ENCODE measurements at places on chromosomes 7 and 10.

GRCh38 chr10:61751599-61751998 lies 88.9 kb downstream of the CABCOCO1 start:
- DNase-seq, result no peak

DNA sequence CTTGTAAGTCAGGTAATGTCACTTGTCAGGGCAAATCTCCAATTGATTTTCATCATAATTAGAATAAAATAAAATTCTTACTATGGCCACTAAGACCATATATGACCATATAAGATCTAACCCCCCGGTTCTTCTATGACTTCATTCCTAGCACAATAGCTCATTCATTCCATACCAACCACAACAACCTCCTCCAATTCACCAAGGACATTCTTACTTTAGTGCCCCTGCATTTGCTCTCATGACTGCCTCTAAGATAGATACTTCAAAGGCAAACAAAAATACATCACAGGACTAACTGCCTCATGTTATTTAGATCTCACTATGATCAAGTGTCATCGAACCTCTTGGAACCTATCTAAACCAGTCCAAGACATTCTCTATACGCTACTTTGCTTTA lies 90.8 kb downstream of the SNX13 start:
- no peak for DNase-seq

DNA sequence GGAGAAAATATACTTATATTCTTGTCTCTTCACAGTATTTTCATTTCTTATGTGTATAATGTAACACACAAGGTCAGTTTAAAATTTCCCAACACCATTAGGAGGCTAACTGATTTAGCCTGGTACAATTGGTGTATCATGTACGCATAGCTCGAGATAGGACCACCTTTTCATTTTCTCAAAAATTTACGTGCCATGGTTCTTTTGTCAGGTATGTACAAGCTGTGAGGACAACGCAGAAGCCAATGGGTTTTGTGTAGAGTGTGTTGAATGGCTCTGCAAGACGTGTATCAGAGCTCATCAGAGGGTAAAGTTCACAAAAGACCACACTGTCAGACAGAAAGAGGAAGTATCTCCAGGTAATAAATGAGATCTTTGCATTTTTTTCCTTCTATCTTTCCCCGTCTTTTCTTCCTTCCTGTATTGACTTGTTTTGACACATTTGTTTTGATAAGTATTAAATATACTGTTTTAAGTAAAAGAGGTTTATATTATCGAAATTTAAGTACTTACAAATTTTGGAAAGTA lies 55.0 kb downstream of the TRIM24 start:
- DNase-seq, result no peak

GRCh38 chr7:44775383-44776107 lies 20.9 kb upstream of the PPIA start:
- DNase-seq, result no peak

- no peak for DNase-seq
These were observed 19.7 kb downstream of the FOXL3 start for GRCh38 chr7:309586-310228.

DNA sequence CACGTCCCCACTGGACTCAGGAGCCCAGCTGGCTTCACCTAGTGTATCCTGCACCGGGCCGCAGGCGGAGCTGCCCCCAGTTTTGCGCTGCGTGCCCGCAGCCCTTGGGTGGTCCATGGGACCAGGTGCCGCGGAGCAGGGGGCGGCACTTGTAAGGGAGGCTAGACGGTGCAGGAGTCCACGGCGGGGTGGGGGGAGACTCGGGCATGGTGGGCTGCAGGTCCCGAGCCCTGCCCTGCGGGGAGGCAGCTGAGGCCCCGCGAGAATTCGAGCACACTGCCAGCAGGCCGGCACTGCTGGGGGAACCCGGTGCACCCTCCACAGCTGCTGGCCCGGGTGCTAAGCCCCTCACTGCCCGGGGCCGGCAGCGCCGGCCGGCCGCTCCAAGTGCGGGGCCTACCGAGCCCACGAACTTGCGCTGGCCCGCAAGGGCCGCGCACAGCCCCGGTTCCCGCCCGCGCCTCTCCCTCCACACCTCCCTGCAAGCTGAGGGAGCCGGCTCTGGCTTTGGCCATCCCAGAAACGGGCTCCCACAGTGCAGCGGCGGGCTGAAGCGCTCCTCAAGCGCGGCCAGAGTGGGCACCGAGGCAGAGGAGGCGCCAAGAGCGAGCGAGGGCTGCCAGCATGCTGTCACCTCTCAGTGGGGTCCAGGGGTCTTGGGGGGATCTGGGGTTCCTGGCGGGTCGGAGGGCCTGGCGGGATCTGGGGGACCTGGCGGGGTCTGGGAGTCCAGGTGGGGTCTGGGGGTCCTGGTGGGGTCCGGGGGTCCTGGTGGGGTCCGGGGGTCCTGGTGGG lies 81.4 kb downstream of the VIPR2 start:
- DNase-seq, result no peak

GRCh38 chr7:158109364-158110033 lies 478.1 kb downstream of the PTPRN2 start:
- no peak for DNase-seq

DNA sequence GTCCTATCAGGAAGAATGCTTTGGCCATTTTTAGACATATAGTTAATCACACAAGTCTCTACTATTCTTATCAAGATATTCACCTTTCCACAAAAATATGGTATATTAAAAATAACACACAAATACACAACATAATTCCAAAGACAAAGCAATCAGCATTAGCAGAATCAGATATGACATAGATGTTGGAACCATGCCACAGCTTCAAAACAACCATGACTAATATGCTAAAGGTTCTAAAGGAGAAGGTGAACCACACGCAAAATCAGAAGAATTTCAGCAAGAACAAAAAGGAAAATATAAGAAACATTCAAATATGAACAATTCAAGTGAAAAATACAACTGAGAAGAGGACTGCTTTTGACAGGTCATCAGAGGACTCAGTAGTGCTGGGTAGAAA lies 670.2 kb upstream of the SORCS1 start:
- DNase-seq, result no peak

DNA sequence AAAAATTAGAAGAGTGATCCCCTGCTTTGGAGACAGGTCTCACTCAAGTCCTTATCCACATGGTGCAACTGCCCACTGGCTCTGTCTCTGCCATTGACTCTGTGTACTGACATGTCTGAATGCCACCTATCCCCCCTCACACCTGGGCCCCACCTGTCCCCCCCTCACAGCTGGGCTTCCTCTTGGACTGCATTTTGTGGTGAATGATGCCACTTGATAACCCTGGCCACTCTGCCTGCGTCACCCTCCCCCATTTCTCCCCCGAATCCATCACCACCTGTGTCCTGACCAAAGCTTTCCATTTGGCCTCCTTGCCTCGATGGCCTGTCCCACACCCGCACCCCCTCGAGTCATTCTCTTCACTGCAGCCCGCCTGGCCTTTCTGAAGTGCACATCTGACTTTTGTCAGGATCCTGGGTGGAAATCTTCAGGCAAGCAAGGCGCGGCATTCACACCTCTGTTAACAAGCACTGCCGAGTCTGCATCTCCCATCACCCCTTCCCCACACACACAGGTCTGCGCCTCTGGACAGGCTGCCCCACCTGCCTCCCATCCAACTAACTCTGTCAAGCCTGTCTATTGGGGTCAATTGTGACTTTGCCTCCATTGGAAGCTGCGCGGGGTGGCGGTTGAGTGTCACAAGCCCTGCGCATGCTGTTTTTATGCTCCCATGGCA lies 175.3 kb upstream of the KLF14 start:
- no peak for DNase-seq

DNA sequence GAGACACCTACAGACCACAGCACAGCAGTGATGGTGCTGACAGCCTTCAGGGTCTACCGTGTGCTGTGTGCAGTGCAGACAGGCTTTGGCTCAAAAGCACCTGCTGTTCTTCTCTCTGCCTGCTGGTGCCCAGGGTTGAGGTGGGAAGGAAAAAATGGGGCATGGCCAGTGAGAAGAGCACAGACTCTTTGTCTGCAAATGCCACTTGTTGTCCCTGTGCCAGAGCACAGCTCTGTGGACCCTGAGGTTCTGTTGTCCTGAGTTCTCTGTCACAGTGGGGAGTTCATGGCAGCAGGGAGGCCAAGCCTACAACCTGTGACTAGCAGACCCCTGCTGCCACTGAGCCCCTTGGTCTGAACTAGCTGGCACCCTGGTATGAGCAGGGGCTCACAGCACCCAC lies 376.7 kb downstream of the GLRX3 start:
- DNase-seq, result no peak

- DNase-seq, result no peak
These were observed 1000.7 kb upstream of the LRRN3 start for GRCh38 chr7:110090110-110090820.

GRCh38 chr7:102189756-102190155 lies 96.9 kb upstream of the SH2B2 start:
- DNase-seq, result no peak

DNA sequence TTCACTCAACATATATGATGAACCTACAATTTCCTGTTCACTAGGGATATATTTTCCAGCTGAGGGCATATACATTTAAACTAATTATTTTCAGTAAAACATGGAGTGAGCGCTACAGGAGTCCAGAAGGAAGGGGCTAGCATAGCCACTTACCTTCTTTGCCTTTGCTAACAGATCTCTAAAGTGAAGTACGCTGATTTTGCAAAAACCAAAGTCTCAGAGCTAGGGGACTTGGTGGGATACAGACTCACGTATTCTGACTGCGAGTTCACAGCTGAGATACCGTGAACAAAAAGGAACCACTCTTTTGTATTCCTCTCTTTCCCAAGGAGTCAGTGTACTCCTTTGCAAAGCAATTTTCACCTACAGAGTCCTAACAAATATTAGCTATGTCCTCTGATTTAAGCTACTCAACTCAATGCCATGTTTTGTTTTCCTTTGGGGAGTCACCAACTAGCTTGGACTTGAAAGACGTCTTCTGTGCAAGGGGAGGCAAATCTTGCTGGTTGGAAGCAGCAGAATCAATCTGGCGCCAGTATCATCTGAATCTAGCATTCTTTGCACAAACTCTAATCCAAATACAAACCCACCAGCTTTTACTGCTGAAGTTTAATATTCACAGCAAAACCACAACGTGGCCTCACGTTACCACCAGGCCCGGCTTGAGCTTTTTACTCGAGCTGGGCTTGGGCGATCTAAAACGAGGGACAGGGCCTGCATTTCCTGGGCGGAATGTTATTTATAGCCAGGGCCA lies 657 bp downstream of the CDNF start:
- DNase-seq, result no peak

DNA sequence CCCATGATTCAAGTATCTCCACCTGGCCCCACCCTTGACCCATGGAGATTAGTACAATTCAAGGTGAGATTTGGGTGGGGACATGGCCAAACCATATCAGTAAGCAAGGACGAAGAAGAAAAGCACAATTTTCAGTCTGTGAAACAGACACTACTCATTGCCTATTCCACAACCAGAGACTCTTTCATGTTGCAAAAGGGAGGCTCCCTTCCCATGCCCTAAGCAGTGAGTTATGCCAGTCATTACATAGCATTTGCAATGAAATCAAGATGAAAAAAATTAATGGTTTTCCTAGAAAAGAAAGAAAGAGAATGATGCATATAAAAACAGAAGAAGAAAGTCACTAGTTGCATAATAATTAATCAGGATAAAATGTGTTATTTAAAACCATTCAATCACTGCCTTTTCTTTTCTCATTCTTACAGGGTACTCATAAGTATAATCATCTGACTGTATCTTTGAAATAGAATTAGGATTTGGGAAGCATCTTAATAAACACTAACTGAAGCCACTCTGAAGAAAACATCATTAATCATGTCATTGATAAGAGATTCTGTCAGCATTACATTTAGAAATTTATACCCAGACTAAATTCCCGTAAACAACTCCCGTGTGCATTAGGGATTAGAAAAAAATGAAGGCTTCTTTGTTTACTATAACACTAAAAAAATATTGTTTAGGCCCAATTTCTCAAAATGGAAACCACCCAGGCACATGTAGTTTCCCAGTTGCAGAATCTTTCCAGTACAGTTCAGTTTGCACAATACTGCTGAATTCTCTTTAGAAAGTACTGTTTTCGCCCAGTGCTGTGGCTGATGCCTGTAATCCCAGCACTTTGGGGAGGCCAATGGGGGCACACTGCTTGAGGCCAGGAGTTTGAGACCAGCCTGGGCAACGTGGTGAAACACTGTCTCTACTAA lies 9.1 kb downstream of the PRPS1L1 start:
- DNase-seq, result no peak

DNA sequence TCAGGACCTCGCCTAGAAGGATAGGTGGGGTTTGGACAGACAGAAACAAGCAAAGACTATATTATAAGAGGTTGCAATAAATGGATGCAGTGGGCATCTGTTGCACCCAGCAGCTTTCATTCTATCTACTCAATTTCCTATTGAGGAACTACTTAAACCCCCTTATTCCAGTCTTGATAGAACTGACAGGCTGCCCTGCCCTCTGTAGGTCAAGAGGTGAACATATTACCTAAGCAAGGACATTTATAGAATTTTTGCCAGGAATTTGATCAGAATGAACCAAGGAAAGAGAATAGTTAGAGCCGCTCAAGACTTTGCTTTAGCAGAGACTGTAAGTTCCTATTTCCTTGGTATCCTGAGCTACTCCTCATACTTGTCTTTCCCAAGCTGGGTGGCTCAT lies 9.5 kb downstream of the VTI1A start:
- DNase-seq, result no peak

- DNase-seq, result no peak
These were observed 21.1 kb upstream of the FAM53B start for GRCh38 chr10:124765256-124765655.

- DNase-seq, result no peak
These were observed 95.9 kb upstream of the CCDC71L start for GRCh38 chr7:106756884-106757283.

DNA sequence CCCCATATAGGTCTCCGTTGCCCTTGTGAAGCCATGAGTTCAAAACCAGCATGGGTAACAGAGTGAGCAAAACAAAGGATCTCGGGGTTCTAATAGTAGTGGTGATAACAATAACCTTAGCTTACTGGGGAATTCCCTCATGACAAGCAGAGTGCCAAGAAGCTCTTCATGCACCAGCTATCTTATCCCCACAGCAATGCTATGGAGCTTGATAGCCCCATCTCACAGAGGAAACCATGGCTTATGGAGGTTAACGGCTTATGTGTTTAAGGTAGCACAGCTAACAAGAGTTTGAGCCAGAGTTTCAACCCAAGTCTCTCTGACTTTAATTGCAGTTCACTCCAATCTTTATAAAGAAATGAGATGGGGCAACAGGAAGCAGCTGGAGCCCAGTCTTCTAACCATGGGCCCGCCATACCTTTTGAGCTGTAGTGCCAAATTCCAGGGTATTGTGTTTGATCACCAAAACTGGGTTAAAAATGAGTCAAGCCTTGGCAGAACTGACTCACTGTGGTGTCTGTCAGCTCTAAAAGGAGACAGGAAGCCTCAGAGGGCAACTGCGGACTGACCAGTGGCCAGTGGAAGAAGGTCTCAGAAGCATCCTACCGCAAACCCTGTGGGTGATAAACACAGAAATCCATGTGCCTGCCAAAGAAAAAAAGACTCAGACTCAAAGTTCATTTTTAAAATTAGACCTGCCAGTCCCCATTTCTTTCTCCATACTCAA lies 16.5 kb upstream of the PLAU start:
- DNase-seq, result no peak

GRCh38 chr7:43337811-43338210 lies 225.4 kb downstream of the HECW1 start:
- no peak for DNase-seq

- DNase-seq, result no peak
These were observed 60.0 kb upstream of the SLC13A1 start for GRCh38 chr7:123259759-123260158.

GRCh38 chr10:85995791-85996190 lies 370.8 kb downstream of the GRID1 start:
- no peak for DNase-seq

All from NCI-H1930 (cell line).